ENCODE measurements at places on chromosomes 5 and 9.

GRCh38 chr9:35650341-35651158 is at the start of gene SIT1:
SIT1 (minus strand) TSS chr9:35650931; CDS start chr9:35650853, 78 bp downstream.
- DNase-seq: no peak

DNA sequence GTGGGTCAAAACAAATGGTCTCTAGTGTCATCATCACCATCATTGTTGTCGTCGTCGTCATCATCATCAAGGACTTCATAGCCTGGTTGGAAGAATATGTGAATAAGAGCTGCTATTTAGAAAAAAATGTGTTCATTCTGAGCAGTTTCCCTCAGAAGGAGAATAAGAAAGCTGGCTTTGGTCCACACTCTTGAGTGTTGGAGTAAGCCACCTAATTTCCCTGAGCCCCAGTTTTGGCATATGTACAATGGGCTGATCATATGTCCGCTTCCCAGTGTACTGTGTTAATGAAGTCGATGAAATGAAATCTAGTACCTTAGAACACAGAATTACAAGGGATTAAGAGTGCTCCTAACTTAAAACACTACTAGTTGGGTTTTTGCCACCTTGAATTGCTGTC is 545.5 kb downstream of the CCDC171 start:
- no peak for DNase-seq

- no peak for DNase-seq
Measured at GRCh38 chr5:38926121-38926520, 80.3 kb downstream of the OSMR start.

DNA sequence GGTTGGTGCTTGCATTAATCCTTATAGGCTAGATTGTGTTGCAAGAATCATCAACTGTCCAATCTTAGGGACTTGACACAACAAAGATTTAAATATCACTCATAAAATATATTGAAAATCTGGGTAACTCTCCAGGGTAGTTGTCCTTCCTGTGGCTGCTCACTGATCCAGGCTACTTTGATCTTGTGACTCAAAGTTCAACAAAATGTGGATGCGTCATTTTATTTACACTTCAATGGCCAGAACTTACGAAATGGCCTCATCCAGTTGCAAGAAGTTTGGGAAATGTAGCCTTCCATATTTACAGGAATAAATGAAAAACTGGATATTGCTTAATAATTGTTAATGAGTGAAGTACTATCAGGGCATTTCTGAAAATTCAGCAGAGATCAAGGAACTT is 235.5 kb upstream of the ACTBL2 start:
- DNase-seq: no peak

DNA sequence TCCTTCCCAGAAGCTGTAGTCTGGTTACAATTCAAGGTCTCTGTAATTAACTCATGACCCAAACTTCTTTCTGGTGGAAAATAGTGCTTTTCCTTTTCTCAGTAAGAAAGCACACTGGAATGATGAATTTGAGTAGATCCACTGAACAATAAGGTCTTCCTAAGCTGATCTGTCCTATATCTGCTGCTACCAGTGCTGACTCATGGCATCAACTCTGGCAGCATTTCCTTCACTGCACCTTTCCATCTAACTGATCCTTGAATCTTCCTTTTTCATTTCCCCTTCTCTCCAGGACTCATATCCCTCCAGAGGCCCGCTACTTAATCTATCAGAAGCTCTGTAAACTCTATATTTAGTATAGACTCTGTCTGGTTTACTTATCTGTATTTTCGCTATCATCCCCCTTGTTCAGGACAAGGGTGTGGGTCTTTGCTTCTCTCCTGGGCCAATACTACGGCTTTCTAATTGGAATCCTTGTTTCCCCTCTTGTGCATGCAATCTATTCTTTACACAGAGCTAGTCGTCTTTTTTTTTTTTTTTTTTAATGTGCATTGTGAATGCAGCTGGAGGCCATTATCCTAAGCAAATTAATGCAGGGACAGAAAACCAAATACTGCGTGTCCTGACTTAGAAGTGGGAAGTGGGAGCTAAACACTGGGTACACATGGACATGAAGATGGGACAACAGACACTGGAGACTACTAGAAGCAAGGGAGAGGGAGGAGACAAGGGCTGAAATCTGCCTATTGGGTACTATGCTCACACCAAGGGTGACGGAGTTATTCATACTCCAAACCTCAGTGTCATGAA is 192.2 kb upstream of the RPS23 start:
- DNase-seq: no peak
